ENCODE measurements at places on chromosomes 6 and 20. TPM values are rescaled to one million over a fixed set of nuclear protein-coding genes. Genes with fewer than 3 reads are reported as not detected.

Gene MAFB
- total RNA-seq, result 13.8 TPM

Gene AMD1
- 98.5 TPM for total RNA-seq

Gene PAQR8
- 3.7 TPM for total RNA-seq

Gene CST2
- total RNA-seq, result not detected

Gene PAK5
- under 0.01 TPM for total RNA-seq

Gene SCAF8
- 58.3 TPM for total RNA-seq

Gene EFCAB8
- total RNA-seq, result under 0.01 TPM

Gene PDE10A
- 0.97 TPM for total RNA-seq

Gene SNAP91
- total RNA-seq, result 0.49 TPM

Gene GFOD1
- total RNA-seq, result 3.7 TPM

Gene ASIP
- 0.32 TPM for total RNA-seq

Gene CEP57L1
- total RNA-seq, result 14.7 TPM

Gene CDC40
- 16.0 TPM for total RNA-seq

Gene HCRTR2
- not detected for total RNA-seq

Gene CYP24A1
- total RNA-seq, result not detected

Gene JPH2
- 21.4 TPM for total RNA-seq

Gene ADGB
- total RNA-seq, result not detected

Gene FAM209A
- not detected for total RNA-seq

Gene COQ3
- total RNA-seq, result 2.9 TPM

Gene COL12A1
- 1,804 TPM for total RNA-seq

Gene MCHR2
- not detected for total RNA-seq

Gene PPIL1
- total RNA-seq, result 15.4 TPM

Gene ADGRF5
- total RNA-seq, result under 0.01 TPM

Gene HLA-DOA
- 0.65 TPM for total RNA-seq

Gene TTBK1
- total RNA-seq, result not detected

Gene MUCL3
- total RNA-seq, result not detected

Gene RBM24
- 1.7 TPM for total RNA-seq

Gene ADGRG6
- total RNA-seq, result 0.36 TPM

Gene SHLD1
- total RNA-seq, result 0.49 TPM

Gene RNF182
- total RNA-seq, result 15.4 TPM

Gene TREM1
- not detected for total RNA-seq

Gene ACTL10
- 2.3 TPM for total RNA-seq

Gene SOX4
- total RNA-seq, result 9.6 TPM

Gene ACSS2
- total RNA-seq, result 74.3 TPM

Gene SRSF12
- 0.36 TPM for total RNA-seq

Gene DYNLT2
- total RNA-seq, result 0.61 TPM

Gene OR2H2
- not detected for total RNA-seq

Gene UBD
- not detected for total RNA-seq

Gene PPP1R14C
- 0.16 TPM for total RNA-seq

Gene KHDC1L
- 1.1 TPM for total RNA-seq
